Sigmoid colon (tissue), 7 donors: ENCODE measurements at places on chromosomes 12 and 14. TPM values are rescaled to one million over a fixed set of nuclear protein-coding genes. Genes with fewer than 3 reads are reported as not detected.

DNA sequence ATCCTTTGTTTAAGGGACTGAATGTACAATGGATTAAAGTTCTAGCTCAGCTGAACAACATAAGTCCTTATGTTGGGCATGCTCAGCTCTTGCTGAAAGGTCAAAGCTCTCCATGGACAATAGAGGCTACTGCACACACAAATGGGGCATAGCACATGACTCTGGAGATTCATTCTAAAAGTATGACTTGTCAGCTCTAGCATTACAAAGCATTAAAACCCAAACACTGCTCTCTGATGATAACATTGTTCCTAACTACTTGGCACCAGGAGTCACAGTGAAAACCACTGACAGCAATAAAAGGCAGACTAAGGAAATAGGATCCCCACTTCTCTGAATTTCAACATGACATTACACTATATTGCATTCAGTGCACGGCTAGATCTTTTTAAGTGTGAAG, 21.9 kb upstream of the FSCB start:
- no peak for DNase-seq

The LRFN5 gene
- polyA plus RNA-seq: under 0.01 TPM

The CYP46A1 gene
- 0.35 TPM for polyA plus RNA-seq

DNA sequence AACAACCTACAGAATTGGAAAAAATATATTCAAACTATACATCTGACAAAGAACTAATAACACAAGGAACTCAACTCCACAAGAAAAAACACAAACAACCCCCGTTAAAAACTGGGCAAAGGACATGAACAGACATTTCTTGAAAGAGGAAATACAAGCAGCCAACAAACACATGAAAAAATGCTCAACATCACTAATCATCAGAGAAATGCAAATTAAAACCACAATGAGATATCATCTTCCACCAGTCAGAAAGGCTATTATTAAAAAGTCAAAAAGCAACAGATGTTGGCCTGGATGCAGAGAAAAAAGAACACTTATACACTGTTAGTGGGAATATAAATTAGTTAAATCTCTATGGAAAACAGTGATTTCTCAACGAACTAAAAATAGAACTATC, 82.6 kb upstream of the CCDC91 start:
- no peak for DNase-seq

DNA sequence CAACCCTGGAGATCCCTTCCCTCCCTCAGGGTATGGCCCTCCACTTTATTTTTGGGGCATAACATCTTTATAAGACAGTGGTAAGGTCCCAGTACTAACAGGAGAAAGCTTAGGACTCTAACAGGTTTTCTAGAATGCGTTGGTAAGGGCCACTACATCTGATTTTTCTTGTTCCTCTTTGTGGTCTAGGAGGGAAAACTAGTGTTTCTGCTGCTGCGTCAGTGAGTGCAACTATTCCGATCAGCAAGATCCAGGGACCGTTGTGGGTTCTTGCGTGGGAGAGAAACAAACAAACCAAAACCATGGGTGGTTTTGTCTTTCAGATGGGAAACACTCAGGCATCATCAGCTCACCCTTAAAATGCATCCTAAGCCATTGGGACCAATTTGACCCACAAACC, 123.6 kb upstream of the SLC16A7 start:
- DNase-seq: no peak

GRCh38 chr14:88045705-88046104, 40.8 kb downstream of the GPR65 start:
- DNase-seq: no peak

The TMPRSS12 gene
- polyA plus RNA-seq: not detected

DNA sequence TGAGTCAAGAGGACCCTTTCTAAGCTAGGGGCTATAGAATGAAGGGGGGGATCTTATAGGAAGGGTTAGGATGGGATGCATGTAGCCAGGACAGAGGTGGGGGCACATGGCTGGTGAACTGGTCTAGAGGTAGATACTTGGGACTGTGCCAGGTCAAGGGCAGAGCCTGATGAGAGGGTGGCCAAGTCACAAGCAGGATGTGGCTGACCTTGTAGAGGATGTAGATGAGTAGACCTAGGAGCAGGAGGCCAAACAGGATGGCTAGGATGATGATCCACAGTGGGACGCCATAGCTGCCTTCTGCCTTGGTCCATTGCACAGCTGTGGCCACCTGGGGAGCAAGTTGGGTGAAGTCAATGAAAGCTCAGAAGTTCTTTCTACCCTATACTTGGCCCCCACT, 12.6 kb upstream of the ZNF385A start:
- no peak for DNase-seq

- DNase-seq: no peak
Observed at GRCh38 chr12:116892349-116893140, 11.3 kb upstream of the HRK start.

GRCh38 chr12:31527083-31527482, 63.9 kb downstream of the DENND5B start:
- no peak for DNase-seq

DNA sequence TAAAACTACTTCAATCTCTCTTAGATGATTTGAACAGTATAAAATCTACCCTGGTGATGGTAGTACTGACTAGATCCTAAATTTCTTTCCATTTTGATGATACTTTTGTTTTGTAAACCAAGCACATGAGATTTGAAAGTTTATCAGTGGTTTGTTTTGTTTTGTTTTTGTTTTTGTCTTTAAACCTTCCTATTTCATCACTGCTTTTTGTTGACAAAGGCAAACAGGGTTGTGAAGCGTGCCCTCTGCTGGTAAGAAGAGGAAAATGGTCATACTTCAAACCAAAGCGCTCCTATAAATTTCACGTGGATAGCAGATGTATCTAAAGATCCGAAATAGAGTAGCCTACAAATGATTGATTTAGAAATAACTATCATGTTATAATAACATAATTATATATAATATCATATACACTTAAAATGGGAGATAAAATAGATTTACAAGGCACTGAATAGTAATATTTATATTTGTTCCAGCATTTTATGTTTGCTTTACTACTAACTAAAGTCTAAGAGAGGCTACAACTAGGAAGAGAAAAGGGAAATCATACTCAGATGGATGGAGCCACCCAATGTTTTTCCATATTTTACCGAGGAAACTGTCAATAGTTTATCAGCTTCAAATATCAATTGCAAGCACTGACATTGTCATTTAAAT, 254.0 kb upstream of the USP15 start:
- DNase-seq: no peak

DNA sequence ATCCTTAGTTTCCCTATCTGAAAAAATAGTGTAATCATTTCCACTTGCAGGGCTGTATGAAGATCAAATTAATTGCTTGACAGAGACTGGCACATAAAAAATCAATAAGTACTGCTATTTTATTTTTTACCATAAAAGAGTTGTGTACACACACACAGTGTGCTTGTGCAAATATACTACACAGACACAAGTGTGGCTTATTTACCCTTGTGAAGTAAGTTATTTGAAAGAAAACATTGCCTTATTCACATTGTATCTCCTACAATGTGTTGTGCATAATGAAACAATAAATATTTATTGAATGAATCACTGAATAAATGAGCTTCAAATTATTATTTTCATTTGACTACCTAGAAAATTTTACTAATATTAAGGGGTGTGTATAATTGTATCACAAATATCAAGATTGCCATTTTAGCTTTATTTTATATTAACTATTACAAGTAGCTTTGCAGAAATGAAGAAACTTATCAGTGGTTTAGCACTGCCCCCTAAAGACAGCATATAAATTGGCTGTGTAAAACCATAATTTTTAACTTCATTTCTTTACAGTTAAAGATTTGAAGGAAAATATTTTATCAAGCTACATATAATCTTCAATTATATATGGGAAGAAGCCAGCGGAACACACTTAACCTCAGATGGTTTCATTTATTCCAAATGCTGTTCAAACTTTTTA, 11.3 kb downstream of the GARIN6 start:
- no peak for DNase-seq

GRCh38 chr12:132761032-132761920, at the start of gene ANKLE2:
Gene ANKLE2 (minus strand): TSS chr12:132761832. CDS start chr12:132761798, 34 bp downstream.
- DNase-seq: peak; percentile 78

DNA sequence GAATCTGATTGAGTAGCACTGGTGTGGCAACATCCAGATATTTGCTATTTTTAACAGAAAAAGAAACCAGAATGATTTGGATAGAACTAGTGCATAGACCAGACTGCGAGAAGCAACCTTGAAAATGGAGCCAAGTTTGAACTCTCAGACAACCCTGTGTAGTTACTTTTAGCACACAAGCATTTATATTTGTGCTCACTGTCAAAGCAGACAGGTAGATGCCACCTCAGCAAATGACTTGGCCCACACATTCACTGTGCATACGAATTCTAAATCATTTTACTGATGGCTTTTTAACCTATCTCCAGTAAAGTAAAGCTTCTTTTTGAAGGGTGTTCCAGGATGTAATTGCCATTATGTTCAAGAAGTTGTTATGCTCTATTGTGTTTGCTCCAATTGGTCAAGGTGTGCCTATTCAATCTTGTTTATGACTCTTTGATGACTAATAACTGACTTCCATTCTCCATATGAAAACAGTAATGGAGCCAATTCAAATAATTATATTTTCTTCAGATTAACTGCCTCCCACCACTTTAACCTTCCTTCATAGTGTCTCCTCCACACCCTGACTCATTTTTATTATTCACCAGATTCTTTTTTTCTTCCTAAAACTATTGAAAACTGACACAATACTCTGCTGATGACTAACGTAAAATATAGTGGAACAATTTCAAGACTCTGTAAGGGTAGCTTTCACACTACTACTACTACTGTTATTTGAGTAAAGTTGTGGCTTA, 138.5 kb downstream of the CCER1 start:
- no peak for DNase-seq

GRCh38 chr12:120264904-120265472, 542 bp downstream of the PXN start:
- peak; percentile 77 for DNase-seq

The BEST3 gene
- polyA plus RNA-seq: not detected

The IKBIP gene
- polyA plus RNA-seq: 6.0 TPM

DNA sequence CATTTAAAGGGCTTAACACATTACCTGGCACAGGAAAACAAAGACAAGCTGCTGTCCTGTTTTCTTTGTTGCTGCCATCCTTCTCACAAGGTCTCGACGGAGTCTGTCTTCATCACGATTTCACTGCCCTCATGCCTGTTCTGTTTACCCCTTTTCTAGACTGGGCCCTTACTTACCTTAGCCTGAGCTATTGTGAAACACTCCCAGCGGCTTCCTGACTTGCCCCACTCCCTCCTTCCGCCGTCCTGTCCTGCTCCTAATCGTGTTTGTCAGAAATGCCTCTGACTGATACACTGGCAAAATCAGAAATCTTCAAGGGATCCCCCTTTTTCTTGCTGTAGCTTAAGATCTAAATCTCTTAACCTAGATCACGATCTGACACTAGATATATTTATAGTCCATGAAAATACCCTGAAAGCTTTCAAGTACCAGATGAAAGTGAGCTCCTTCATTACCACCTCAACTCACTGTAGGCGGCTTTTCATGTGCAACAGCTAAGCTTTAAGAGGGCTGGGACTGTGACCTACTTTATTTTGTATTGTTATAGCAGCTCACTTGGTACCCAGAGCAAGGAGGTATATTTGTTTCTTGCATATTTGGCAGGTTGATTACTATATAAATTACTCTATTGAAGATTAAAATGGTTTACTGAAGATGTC, 32.1 kb downstream of the TECPR2 start:
- no peak for DNase-seq

The GUCY2C gene
- polyA plus RNA-seq: 26.9 TPM

- no peak for DNase-seq
Observed at GRCh38 chr12:28602786-28603185, 412.5 kb downstream of the CCDC91 start.

DNA sequence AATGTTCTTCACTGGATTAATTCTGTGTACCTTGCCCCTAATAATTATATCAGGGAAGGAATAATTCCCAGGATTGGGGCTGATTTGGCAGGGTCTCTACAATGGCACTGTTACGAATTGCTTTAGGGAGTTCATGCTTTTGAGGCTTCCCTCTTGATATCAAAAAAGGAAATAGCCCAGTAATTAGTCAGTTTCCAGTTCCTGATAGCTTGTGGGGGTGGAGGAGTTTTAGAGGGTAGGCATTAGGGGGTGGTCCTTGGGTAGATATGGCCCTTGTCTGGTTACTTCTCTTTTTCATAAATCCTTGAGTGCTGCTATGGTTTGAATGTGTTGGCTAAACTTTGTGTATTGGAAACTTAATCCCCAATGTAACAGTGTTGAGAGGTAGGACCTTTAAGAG, 6.1 kb upstream of the SRSF5 start:
- no peak for DNase-seq

GRCh38 chr14:57266065-57266464, 2.6 kb downstream of the EXOC5 start:
- DNase-seq: no peak

The ZFHX2 gene
- polyA plus RNA-seq: not detected

The TPPP2 gene
- not detected for polyA plus RNA-seq

GRCh38 chr12:42770261-42770660, 180.7 kb upstream of the PRICKLE1 start:
- DNase-seq: no peak

GRCh38 chr12:78418919-78419318, 445.7 kb upstream of the SYT1 start:
- DNase-seq: no peak

DNA sequence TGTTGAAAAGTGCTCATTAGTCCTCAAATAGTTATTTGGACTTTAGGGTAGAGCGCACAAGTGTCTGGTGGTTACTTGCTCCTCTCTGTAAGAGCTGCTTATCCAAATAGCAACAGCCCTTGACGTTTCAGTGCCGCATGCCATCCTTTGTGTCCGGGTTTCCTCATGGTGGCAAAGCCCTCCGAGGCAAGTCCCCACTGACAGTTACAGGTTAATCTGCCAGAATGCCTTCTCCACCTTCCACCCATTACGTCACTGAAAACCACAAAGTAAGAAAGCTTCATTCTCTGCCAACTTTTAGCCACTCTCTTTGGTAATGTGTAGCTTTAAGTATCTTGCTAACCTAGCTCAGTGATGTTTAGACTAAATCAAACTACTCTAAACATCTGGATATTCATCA, 78.6 kb downstream of the POLR3B start:
- DNase-seq: no peak

DNA sequence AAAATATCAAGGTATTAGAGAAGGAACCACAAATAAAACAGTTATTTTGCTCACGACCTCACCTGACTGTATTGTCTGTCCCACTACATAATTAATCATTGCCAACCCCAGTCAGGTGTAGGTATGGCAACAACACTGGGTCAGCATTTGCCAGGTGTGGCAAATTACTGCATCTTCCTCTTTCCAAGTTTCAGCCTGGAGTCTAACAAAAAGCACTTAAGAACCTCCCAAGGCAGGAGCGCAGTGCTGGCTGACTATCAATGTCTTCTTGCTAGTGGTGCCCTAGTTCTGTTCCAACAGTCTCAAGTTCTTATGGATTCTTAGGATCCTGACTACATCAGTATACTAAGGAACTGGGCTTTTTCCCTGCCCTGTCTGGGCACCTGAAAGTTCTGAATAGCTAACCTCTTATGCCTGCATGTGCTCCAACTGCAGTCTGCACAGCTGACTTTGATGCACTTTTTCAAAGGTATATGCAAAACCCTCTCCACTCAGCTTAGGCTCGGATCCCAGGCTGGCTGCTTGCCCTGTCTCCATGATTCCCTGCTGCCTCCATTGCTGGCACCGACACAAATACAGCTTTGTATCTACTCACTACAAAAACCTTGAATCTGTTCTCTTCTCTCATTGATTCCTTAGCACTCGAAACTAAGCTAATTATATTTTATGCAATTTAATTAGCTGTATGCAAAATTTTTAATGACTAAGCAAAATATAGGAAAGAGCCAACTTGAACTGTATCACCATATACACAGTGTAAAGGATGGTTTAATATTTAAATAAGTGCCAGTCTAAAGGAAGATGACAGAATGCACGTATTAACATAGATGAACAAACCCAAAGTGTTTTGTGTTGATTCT, 113.3 kb downstream of the PRKD1 start:
- peak; percentile 80 for DNase-seq

GRCh38 chr12:49041881-49042484, 18.6 kb downstream of the KMT2D start:
- no peak for DNase-seq
